Lower lobe of right lung (tissue), 2 donors: ENCODE measurements at places on chromosomes 12 and 14.

GRCh38 chr12:121089031-121089812 is 43.5 kb upstream of the P2RX7 start:
- H3K27me3 ChIP-seq, result no peaks in the 10 kb centered on the region
- no peaks in the 10 kb centered on the region for H3K36me3 ChIP-seq
- no peak overlapping the region for H3K4me3 ChIP-seq

DNA sequence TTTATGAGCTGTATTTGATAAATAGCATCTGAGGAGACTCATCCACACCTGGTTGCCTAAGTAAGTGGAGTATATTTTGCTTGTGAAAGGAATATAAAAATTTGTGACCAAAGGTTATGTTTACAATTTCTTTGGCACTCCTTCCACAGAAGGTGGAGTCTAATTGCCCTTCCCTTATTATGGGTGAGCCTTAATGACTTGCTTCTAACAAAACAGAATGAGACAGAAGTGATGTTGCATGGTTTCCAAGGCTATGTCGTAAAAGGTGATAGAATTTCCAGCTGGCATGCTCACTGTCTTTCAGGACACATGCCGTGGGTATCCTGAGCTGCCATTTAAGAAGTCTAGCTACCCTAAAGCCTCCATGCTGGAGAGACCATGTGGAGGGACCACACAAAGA is 116.8 kb upstream of the ABCD2 start:
- no peaks in the 10 kb centered on the region for H3K36me3 ChIP-seq
- no peak for DNase-seq
- no peaks in the 10 kb centered on the region for H3K4me1 ChIP-seq

DNA sequence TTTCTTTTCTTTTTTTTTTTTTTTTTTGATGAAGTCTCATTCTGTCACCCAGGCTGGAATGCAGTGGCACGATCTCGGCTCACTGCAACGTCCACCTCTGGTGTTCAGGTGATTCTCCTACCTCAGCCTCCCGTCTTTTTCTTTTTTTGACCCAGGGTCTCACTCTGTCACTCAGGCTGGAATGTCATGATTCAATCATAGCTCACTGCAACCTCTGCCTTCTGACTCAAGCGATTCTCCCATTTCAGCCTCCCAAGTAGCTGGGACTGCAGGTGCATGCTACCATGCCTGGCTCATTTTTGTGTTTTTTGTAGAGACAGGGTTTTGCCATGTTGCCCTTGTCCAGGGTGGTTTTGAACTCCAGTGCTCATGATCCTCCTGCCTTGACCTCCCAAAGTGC is 12.0 kb downstream of the FUT8 start:
- no peaks in the 10 kb centered on the region for H3K36me3 ChIP-seq
- H3K4me3 ChIP-seq, result no peak overlapping the region
- DNase-seq, result no peak
- H3K27ac ChIP-seq, result no peak overlapping the region
- H3K4me1 ChIP-seq, result no peaks in the 10 kb centered on the region

- H3K27ac ChIP-seq, result no peak overlapping the region
- H3K36me3 ChIP-seq, result peaks cover 8% of the 10 kb centered on the region
- peaks cover 42% of the 10 kb centered on the region for H3K4me1 ChIP-seq
- H3K27me3 ChIP-seq, result no peaks in the 10 kb centered on the region
- no peak overlapping the region for H3K4me3 ChIP-seq
- DNase-seq, result no peak
Measured at GRCh38 chr12:66197495-66197921, 8.5 kb downstream of the IRAK3 start.

GRCh38 chr14:55000381-55000780 is 26.5 kb downstream of the WDHD1 start:
- H3K27me3 ChIP-seq, result no peaks in the 10 kb centered on the region
- H3K4me1 ChIP-seq, result no peaks in the 10 kb centered on the region
- no peak overlapping the region for H3K27ac ChIP-seq
- H3K4me3 ChIP-seq, result no peak overlapping the region
